ENCODE measurements at places on chromosomes 5 and 9.

DNA sequence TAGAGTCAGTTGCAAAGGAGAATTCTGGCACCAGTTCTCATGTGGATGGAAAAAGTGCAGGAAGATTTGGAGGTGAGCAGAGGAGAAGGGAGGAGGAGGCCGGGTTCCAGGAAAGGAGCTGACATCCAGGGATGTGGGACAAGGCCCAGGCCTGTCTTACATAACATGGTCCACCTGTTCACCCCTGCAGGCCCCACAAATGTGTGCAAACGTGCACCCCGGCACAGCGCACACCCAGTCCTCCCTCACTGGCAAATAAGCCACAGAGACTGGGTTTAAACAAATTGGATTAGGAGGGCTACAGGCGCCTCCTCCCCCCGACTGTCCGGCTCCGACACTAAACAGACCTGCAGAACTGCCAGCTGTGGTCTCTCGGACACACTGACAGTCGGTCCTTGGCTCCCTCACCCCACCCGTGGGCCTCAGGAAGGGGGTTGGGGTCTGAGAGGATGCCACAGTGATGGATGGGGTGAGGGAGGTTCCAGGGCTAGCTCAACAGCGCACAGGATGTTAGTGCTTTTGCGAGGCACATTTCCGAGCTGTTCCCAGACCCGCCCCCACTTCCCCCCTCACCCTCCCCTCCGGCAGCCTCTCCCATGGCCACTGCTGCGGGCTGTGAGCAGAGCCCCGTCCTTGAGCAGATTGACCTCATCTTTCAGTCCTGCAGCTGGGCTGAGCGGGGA, 43.4 kb upstream of the IL17B start:
- no peak for DNase-seq

DNA sequence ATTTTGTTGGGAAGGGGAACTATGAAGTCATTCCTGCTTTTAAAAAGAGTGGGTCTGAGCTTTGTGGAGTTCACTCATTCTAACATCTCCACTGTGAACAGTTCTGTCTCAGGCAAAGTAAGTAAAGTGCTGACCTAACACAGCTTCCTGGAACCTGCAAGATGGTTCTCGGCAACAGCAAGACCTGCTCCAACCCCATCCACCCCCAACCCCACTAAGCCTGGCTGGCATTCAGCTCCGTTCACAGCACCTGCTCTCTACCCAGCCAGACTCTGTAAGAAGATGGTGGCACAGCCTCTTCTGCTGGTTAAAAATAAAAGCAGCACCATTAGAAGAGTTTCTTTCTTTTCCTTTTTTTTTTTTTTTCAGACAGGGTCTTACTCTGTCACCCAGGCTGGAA, 42.0 kb downstream of the EPB41L4B start:
- no peak for DNase-seq

- DNase-seq = no peak
Measured at GRCh38 chr5:138663009-138663408, 87.8 kb upstream of the HSPA9 start.

DNA sequence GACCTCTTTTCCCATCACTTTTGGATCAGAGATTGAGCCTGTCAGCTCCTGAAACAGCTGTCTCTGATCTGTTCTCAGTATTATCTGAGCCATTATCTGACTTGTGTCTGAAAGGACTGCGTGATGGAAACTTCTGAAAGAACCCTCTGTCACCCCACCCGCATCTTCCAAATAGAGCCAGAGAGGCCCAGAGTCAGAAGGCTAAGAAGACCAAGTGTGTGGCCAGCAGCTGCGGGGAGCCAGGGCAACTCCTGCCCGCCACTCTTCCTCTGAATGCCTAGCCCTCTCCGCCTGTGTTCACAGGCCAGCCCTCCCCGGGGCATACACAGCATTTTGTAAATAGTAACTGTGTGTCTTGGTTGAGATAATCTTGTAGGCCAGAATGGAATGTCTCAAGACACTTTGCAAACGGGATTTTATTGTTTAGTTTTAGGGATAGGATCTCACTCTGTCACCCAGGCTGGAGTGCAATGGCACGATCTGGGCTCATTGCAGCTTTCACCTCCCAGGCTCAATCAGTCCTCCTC, 92.7 kb downstream of the AOPEP start:
- no peak for DNase-seq

- DNase-seq = no peak
Measured at GRCh38 chr5:169548315-169548714, 35.3 kb upstream of the SPDL1 start.

- no peak for DNase-seq
Measured at GRCh38 chr9:76717613-76718012, 46.6 kb upstream of the PCA3 start.

GRCh38 chr5:142906863-142907671, 136.9 kb downstream of the ARHGAP26 start:
- DNase-seq = no peak

DNA sequence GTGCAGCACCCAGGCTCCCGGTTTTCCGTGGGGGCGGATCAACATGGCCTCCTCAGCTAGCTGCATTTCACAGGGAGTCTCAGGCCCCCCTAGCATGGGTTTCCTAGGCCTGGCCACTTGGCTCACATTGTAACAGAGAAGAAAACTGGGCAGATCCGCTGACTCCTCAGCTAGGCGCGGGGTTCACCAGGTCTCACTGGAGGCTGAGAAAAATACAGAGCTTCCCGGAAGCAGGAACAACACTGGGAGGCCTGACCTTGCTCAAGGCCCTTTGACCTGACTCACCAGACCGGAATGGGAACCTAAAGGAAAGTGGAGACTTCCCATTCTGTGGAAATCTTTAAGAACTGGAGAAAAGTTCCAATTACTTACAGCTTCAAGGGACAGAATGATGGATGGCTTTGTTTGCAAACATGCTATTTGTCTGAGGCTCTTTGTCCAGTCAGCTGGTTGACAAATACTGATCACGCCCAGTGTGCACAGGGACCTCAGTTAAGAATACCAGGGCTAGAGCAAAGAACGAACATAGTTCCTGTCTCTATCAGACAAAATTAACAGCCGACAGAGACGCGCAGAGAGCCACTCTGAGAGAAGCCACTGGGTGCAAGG, 88.7 kb upstream of the LRRTM2 start:
- no peak for DNase-seq

DNA sequence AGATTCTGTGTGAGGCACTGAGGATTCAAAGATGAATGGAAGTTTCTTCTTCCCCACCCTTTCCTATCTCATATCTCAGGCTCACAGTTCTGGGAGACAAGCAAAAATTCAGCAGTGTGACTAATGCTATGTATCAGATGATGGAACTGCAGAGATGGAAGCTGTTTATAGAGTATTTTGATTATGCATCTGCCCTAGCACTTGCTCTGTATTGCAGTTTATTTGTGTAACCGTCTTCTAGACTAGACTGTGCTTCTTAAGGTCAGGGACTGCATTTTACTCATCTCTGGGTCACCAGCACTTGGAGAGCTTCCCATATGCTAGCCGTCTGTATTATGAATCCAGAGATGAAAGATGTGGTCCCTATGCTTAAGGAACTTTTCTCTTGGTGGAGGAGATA, 12.6 kb downstream of the CAVIN4 start:
- no peak for DNase-seq

DNA sequence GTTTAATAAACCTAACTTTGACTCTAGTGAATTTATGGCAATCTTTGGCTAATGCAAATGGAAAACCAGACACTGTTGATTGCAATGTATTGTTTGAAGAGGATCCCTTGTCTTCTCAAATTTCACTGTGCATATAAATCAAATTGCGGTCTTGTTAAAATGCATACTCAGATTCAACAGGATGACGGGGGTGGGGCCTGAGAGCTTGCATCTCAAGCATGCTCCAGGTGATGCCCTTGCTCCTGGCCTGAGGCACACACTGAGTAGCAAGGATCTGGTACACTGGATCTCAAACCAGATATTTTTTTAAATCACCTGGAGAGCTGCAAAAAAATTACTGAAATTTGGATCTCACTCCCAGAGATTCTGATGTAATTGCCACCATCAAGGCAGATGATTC, 463.7 kb downstream of the DNAH5 start:
- no peak for DNase-seq

GRCh38 chr5:35087991-35088390, 40.2 kb upstream of the AGXT2 start:
- DNase-seq = no peak

DNA sequence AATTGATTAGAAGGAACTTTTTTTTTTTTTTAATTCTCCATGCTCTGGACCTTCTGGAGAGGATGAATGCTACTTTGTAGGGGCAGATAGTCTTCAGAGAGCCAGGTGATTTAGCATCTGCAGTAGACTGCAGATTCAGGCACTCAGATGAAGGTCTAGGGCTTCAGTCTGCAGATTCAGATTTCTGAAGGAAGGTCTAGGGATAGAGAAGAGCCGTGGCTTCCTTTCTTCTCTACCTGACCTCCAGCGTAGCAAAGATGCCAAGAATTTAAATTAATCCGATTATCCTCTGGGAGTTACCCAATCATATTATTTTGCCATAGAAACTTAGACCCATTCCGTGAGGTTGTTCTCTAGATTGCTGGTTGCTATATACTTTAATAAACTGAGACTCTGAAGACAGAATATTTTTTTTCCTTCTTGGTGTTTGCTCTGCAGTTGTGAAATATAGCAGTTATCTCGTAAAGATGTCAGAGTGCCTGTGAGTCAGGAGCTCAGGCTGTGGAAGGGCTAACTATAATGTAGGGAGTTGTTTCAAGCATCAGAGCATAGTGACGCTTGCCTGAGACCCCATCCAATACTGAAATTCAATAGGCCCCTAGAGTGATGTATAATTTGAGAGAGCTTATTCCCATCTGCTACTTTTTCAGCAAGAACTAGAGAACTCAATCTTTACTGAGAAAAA, 132.7 kb upstream of the SLC12A2 start:
- no peak for DNase-seq

- no peak for DNase-seq
Measured at GRCh38 chr5:14146725-14147124, 3.6 kb downstream of the TRIO start.

DNA sequence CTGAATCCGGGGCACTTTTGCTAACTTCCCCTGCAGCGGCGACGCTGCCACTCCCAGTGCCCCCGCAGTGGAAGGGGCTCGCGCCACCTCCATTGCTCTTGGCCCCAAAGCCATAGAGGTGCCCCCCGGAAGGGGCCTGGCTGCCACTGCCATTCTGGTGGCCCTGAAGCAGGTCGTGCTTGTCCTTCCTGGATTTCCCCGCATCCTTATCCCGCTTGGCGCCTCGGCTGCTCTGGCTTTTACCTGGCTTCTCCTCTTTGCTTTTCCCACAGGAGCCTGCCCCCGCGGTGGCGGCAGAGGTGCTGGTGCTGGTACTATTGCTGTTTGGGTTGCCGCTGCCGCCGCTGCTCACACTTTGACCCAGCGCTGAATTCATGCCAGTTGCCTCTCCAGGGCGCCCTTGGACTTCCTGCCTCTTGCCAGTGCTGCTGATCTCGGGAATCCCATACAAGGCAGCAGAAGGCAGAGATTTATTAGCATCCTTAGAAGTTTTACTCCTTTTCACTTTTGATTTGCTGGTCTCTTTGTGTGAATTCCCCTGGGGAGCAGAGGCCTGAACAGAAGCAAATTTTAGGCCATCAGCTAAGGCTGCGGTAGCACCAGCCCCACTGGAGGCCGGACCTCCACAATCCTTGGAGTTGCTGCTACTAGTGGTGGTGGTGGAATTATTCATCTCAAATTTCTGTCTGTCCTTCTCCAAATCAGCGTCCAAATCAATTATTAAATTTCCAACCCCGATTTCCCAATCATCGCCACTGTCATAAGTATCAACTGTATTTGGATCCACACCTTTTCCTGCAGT, 2.1 kb downstream of the ZNF608 start:
- no peak for DNase-seq

- DNase-seq = peak; percentile 35
Measured at GRCh38 chr9:5582835-5583195, 46.1 kb upstream of the RIC1 start.

- DNase-seq = no peak
Measured at GRCh38 chr9:13049223-13049622, 230.3 kb downstream of the MPDZ start.

DNA sequence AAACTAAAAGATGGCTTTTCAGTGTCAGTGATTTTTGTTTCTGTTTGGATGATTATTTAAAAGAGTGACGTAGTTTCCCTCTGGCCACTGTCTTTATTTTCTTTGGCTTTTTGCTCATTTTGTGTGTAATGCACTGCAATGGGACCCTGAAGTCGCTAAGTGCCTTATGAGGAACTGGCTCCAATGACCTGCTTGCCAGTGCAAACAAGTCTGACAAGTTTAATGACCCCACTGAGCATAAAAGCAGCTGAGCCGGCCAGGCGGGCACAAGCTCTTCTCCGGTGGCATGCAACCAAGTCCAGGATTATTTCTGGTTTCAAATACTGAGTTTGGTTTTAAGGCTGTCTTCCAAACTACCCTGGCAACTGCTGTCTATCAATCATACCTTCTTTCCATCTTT, 15.6 kb upstream of the GNA14 start:
- DNase-seq = no peak

DNA sequence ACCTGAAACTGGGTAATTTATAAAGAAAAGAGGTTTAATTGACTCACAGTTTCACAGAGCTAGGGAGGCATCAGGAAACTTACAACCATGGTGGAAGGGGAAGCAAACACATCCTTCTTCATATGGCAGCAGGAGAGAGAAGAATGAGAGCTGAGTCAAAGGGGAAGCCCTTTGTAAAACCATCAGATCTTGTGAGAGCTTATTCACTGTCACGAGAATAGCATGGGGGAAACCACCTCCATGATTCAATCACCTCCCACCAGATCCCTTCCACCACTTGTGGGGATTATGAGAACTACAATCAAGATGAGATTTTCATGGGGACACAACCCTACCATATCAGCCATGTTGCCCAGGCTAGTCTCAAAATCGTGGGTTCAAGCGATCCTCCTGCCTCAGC, 143.4 kb downstream of the FGF18 start:
- DNase-seq = peak; percentile 16

GRCh38 chr5:174614500-174615135, 109.8 kb upstream of the MSX2 start:
- DNase-seq = no peak

DNA sequence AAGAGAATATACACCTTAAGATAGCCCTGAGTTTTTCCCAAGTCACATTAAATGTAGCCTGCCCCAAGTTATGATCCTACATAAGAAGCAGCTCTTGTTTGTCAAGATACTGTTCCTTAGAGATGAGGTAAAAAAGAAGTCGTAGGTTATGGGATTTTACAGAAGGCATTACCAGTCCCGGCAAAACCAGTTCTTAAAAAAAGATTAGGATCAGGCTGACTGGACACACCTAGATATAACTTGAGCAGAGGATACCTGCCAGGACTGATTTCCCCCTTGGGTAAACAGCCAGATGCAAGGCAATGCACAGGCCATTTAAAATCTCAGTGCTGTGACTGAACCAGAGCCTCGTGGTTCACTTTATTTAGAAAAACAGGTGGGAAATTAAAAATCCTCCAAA, 14.1 kb upstream of the SEMA5A start:
- no peak for DNase-seq

- no peak for DNase-seq
Measured at GRCh38 chr5:3600106-3601060, 4.8 kb downstream of the IRX1 start.

- DNase-seq = no peak
Measured at GRCh38 chr5:93274291-93274690, 306.7 kb downstream of the NR2F1-AS1 start.

GRCh38 chr9:130576176-130576575, 3.2 kb upstream of the FUBP3 start:
- DNase-seq = no peak

GRCh38 chr5:179829732-179830435, 9.2 kb downstream of the SQSTM1 start:
- no peak for DNase-seq

GRCh38 chr5:166346726-166347374, 1944.6 kb upstream of the WWC1 start:
- no peak for DNase-seq

Measured in stimulated activated CD4-positive, alpha-beta T cell treated with anti-CD3 and anti-CD28 coated beads, Interleukin-4, amount 100 ng/mL, for 24 hours (primary cell).